ENCODE measurements at places on chromosomes 7 and 10.
A peak's percentile ranks its signal among the peaks of the same experiment; 100 is the strongest.

- DNase-seq: no peak
Measured at GRCh38 chr10:71842856-71843686, 8.0 kb downstream of the PSAP start.

DNA sequence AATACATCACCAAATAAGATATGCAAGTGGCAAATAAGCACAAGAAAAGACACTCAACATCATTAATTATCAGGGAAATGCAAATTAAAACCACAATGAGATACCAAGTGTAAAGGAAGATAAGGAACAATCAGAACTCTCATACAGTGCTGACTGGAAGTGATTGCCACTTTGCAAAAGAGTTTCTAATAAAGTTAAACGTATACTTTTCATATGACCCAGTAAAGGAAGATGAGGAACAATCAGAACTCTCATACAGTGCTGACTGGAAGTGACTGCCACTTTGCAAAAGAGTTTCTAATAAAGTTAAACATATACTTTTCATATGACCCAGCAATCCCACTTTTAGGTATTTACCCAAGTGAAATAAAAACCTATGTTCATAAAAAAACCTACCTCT lies 12.2 kb upstream of the JMJD1C start:
- DNase-seq: no peak

DNA sequence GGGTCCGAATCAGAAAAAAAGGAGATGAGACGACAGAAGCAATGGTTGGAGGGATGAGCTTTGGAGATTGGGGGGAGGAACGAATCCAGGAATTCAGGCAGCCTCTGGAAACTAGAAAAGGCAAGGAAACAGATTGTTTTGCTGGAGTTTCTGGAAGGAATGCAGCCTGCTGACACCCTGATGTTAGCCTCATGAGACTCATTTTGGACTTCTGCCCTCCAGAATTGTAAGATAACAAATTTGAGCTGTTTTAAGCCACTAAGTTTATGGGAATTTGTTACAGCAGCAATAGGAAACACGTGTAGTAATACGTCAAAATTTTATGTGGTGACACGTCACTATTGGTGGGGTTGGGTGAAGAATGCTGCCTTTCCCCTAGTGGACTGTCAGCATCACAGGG lies 25.6 kb upstream of the NPS start:
- no peak for DNase-seq

- DNase-seq: no peak
Measured at GRCh38 chr10:6516281-6516928, 63.7 kb downstream of the PRKCQ start.

GRCh38 chr7:73667344-73668102 lies at the start of gene VPS37D:
TSS of gene VPS37D (plus strand) at chr7:73667831. CDS start at chr7:73667959, 128 bp downstream.
- peak; percentile 69 for DNase-seq

DNA sequence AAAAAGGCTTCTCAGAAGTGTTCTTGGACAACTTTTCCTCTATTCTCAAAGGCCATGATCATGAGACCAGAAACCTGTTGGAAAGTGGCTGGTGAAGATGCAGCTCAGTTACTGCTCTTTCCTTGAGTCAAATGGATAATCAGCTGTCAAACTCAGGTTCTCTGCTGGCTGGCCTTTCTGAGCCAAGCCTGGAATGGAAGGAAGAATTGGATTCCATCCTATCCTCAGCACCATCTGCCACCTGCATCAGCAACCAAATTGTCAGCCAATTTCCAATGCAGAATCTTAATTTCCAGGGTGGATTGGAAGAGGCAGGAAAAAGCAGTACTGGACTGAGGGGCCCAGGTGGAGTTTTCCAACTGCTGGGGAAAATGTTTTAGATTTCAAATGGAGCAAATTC lies 631.7 kb downstream of the KCNMA1 start:
- DNase-seq: no peak
